CD4-positive, alpha-beta T cell treated with Interleukin-4 for 4 hours (primary cell): ENCODE measurements at places on chromosomes 13 and 19.

GRCh38 chr13:30113551-30113950 is 193.8 kb downstream of the KATNAL1 start:
- DNase-seq, result no peak

GRCh38 chr13:100668408-100668807 is 6.2 kb downstream of the TMTC4 start:
- DNase-seq, result no peak

DNA sequence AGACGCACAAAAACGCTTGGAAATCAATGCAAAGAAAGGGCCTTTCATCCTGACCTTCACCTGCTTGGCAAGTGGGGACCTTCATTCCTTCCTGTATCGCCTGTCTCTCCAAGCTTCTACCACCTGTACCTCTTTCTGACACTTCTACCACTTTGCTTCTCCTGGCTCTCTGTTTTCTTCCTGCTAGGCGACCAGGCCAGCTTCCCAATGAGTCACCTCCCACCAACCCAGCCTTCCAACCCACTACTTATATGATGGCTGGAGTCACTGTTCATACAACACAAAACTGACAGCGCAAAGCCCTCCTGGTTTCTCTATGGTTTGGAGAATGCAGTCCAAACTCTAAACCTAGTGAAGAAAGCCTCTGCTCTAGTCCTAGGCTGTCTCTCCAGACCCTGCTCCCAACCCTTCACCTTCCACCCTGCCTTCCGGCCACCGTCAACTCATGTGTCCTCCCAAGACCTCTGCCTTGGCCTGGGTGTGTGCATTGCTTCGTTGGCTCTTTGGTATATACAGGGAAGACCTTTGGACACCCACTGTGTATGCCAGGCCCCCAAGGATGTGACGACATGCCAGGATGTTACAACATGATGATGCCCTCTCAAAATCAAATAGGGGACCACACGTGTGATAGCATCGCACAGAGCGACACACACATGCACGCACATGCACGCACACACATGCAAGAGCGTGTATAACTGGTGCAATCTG is 148.5 kb downstream of the STK24 start:
- DNase-seq, result no peak

DNA sequence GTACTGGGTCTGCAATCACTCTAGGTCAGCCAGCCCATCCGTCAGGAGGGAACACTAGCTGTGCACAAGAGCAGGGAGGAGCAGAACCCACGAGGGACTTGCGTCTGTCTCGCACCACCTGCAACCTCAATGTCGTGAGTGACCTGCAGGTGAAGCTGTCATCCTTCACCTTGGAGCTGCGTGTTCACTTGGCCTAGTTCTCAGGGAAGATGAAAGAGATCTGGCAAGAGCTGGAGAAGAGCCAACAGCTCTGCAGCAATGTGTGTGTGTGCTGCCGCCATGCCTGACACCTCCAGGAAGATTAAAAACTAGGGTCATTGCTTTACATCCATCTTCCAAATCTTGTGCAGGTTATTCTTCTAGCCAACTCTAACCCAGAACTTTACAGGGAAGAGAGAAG is 117.6 kb upstream of the MRI1 start:
- DNase-seq, result no peak

- no peak for DNase-seq
These were observed 20.1 kb downstream of the FUZ start for GRCh38 chr19:49792829-49793560.

GRCh38 chr19:50288954-50289353 is 40.2 kb downstream of the KCNC3 start:
- DNase-seq, result no peak

DNA sequence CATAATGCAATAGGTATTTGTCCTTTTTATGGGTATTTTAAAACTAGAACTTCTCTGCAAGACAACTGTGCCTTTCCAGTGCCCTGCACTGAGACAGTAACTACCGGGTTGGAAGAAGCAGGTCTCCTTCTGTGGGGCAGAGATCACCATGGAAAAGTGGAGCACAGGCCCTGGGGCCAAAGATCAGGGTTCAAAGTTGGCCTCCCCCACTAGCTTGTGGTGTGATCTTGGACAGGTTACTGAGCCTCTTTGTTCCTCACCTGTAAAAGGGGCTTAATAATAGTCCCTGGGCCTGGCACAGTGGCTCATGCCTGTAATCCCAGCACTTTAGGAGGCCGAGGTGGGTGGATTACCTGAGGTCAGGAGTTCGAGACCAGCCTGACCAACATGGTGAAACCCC is 68.3 kb downstream of the CEBPG start:
- no peak for DNase-seq

DNA sequence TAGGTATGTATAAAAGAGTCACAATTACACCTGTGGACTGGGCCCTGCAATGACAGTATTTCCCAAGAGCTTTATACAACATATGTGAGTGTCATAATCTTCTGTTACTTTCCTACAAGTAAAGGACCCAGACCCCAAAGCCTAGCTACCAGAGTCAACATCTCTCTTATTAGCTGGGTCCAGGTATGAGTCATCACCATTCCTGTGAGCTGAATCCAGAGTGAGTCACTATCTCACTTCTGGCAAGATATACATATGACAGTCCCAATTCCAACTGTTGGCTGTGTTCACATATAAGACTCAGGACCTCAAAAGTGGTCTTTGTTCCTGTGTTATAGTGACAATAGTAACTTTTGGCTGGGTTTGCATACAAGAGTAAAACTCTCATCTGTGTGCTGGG is 46.7 kb downstream of the ZNF729 start:
- no peak for DNase-seq

DNA sequence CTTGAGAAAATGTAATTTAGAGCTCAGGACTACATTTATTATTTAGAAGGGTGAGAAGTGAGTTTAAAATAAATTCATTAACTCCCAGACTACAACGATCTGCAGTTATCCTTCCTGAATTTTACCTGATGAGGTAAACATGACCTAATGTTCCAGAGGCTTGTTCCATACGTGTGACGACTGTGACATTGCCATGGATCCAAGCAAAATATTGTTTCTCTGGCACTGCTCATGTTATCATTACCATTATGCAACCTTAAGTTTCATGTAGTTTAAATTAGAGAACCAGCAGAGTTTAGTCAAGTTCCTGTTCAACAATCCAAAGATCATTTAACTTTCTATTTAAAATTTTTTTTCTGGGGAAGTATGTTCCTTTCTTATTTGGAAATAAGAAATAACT is 279.6 kb downstream of the KLF5 start:
- DNase-seq, result no peak

DNA sequence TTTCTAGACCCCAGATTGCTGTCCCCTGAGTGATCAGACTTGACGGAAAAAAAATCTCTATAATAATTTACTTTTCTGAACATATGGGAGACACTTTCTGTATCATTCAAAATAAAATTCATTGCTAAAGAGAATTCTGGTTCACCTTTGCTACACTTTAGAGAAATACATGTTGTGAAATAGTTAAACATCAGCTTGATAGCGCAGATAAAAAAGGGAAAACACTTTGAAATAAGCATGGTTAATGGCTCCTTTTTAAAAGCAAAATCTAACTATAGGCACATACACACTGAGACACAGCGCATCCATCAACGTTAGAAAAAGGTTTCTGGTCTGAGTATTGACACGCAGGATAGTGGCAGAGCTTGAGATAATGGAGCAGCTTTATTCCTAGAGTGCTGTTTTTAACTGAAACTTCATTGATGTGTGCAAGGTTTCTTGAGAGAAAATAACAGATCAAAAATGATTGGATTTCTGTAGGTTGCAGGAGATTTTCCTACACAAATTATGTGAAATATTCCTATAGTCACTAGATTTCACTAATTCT is 341.2 kb downstream of the MZT1 start:
- no peak for DNase-seq
